ENCODE measurements at places on chromosomes 3 and 15.

DNA sequence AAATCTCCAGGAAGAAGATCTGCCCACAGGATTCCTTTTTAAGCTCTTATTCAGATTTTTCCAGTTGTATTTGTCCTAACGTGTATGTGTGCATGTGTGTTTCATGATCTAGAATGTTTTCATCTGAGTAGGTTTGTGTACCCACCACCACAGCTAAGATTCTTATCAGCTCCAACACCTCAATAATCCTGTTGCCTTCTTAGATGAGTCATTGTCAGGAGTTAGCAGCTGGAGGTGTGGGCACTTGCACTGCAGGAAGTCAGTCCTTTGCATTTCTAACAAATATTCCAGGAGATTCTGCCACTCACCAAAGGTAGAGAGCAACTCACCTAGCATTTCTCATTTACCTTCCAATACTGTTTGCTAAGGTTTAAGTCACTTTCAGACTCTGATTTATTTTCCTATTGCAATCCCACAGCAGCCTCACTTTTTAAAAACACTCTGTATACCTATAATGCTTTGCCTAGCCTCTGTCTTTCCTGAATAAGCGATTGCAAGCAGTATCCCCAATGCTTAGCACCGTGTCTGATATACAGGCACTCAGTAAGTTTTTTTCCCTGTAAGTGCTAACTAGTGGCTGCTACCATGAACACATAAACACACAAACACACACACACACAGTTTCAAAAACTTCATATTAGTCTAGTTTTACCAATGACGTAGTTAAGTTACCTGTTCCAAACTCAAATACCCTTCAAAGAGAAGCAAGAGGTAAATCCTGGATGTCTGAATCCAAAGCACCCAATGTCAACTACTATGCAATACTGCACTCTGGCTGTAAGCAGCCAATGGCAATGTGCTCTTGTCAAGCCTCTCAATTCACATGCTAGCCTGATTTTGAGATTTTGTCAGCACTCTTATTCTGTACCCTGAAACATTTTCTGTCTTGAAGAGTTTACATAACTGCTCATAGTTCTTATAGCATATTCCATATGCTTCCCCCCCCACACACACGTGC, 713.5 kb upstream of the LMCD1 start:
- no peak for DNase-seq

DNA sequence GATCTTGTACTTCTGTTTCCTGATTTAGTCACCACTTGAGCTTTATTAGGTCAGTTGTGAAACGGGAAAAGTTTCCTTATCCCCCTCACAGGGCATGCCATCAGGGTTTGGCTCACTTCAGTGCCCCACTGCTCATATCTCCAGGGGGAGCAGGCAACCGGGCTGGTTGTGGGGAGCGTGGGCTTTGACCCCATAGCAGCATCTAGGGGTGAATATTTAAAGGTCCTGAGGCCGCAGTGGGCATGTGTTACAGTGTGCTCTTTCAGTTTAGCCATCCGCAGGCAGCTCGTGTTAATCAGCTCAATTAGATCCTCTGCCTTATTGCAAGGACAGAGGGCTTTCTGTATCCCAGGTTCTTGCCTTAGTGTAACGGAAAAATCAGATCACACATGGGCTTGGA, 71.9 kb downstream of the MRPL46 start:
- no peak for DNase-seq

DNA sequence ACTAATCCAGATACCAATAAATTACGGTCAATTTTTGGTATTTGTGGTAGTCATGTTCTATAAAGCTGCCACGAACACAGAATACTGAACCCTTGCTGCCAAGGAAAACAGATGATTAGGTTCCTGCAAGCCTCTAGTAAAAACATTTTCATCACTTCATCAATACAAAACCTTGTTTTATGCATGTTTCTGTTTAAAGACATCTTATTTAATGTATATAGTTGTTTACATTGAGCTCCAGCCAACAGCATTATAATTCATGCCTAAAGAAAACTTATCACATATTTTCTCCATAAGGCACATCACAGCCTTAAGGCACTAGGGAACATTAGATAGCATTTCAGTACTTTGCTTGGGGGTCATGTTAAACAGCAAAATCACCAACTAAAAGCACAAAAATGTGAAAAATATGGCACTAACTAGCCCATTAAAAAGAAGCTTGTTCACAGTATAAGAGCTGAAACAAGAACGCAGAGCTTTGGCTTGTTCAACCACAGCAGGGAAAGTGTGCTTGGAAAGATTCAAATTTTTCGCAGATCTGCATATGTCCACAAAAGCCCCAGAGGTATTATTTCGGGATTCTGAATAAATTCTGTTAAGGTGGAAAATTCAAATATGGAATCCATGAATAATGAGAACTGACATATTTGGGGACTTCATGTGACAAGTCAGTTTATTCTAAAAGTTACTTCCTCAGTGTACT, 27.7 kb downstream of the POLQ start:
- no peak for DNase-seq

- DNase-seq = no peak
These were observed 125.6 kb downstream of the ADAMTS17 start for GRCh38 chr15:100216182-100216581.

GRCh38 chr3:132787616-132788300, 65.5 kb upstream of the NPHP3 start:
- no peak for DNase-seq

DNA sequence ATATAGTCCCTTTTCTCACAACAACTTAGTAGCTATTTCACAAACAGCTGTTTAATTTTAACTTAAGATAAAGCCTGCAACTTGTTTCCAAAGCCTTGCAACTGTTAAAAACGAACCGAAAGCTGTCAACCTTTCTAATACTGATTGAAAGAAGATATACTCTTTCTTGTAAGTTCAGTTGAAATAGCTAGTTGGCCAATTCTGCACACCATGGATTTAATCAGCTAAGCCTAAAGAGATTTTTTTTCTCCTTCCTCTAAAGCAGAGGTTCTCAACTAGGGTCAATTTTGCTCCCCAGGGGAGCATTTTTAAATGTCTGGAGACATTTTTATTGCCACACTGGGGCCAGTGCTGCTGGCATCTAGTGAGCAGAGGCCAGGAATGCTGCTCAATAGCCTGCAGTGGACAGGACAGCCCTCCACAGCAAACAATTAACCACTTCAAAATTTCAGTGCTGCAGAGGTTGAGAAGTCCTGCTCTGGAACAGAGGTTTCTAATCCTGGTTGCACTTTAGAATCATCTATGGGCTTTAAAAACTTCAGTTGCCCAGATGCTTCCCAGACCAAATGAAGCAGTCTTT, 26.2 kb downstream of the MINDY4B start:
- DNase-seq = no peak
